Right renal pelvis (tissue), 4 donors: ENCODE measurements at places on chromosomes 12 and 14. TPM values are rescaled to one million over a fixed set of nuclear protein-coding genes. Genes with fewer than 3 reads are reported as not detected.
A peak's percentile ranks its signal among the peaks of the same experiment; 100 is the strongest.

Gene KLRB1
- polyA plus RNA-seq = 6.8 TPM

Gene TXNDC16
- 22.0 TPM for polyA plus RNA-seq

Gene GPR65
- 0.66 TPM for polyA plus RNA-seq

Gene LPAR5
- polyA plus RNA-seq = 1.8 TPM

Gene OR4E2
- not detected for polyA plus RNA-seq

DNA sequence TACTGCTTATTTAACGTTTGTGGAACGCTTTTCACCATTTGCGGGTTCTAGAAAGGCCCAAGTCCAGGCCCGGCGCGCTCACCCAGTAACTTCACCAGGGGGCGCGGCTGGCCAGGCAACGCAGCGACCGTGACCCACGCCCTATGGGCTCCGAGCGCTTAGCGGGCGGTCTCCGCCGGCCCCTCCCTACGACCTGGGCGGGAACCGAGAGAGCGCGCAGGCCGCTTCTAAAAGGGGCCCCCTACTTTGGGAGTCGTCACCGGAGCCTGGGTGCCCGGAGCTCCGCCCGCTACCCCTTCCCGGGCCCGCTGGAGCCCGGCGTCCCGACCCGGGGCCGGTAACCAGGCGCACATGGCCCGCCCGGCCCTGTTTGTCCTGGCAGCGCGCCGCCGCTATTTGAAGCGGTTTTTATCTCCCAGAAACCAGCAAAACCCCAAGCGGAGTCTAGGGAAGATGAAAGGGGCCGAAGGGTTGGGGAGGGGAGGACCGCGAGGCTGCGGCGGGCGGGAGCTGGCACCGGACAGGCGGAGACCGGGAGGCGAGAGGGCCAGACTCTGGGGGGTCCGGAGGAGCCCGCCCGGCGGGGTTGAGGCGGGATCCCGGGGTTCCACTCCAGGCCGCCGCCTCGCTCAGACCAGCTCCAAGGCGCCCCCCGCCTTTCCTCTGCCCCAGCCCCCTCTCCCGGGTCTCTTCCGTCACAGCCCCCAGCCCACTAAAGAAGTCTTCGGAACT lies 3.5 kb upstream of the AAAS start:
- DNase-seq = peak; percentile 86

GRCh38 chr12:26833743-26834490 lies 923 bp upstream of the ITPR2 start:
- peak; percentile 62 for DNase-seq

DNA sequence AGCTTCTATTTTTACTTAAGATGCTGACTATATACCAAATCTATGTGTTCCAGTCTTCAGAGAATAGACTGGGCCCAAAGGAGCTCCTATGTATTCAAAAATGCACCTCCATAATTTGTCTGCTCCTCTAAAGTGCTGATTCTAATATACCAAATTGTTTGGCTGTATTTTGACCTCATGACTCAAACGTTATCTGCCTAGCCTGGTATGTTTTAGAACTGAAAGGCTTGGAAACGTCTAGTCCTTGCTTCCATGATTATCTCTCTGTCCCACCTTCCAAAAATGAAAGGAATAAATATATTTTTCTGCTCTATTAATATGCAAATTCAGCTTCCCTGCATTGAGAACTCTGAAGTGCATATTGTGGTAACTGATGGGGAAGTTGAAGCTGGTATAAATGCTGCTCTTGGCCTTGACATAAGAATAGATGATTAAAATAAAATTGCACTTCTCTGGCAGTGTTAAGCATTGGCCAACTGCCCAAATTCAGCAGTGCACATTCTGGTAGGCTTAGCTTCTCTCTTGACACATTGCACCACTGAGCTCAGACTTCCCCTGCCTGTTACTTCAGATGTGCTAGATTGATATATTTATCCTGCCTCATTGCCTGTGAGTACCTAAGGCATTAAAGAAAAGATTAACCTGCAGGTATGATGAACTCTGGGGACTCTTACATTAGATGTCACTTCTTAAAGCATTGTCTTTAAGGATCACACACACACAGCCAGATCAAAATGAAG lies 882.3 kb downstream of the RPS29 start:
- no peak for DNase-seq

DNA sequence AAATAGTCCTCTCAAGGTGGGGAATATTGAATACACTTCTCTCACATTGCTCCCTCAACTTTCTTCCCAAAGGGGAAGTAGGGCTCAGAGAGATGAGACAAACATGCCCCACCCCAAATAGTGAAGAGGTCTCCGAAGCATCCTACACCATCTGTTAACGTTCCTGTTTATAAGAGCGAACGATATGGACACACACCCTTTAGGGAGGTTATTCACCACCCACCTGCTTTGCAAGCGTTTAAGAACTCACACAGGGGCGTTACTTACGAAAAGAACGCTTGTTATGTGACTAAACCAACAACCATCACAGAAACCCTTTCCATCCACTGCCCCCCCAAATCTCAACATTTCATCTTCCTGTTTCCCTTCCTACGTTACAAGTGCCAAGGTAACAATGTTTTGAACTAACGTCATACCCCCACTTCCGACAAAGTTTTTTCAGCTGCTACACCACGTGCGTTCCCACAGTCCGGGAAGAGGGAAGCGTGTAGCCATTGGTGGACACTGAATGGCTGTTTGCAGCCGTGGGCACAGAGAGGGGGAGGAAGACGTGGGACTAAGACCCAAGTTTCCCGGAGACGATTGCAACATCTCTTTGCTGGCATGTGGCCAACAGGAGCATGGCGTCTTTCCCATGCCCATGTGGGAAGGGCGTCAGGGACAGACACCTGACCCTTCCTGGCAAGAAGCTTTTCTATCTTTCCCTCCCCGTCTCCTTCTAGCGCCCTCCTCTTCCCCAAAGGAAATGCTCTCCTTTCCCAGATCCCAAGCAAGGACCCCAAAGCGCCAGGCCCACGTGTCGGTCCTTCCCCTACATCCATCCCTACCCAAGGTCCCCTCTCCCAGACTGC lies 1.2 kb downstream of the YBX3 start:
- peak; percentile 80 for DNase-seq

DNA sequence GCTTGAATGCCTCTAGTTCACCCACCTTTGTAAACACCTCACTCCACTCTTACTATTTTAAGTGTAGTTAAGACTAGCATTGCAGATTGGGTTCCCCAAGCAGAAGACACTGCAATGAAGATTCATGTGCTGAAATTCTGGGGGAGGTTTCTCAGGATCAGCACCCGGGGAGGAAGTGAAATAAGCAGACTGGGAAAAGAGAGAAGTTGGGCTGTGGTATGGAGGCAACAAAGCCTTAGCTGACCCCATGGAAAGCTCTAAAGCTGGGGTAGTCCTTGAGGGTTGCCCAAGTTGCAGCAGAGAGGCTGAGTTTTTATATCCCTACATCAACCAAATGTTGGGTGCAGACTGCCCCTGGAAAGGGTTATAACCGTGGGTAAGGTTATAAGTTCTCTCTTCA lies 23.9 kb upstream of the IGF1 start:
- no peak for DNase-seq

GRCh38 chr12:2605301-2605700 lies 189.5 kb upstream of the FKBP4 start:
- no peak for DNase-seq

DNA sequence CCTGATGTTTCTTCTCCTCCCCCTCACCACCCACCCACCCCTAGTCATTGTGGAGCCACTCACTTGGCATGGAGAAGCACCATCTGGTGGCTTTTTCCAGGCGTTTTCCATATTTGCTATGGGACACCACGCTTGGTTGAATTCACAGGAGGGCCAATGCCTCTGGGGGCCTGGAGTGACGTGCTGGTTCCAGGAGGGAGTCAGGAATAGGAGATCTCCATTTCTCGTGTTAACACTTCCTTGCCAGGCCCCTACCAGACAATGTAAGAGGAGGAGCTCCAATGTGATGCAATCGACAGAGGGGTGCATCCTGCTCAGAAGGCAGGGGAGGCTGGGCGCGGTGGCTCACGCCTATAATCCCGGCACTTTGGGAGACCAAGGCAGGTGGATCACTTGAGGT lies 21.6 kb upstream of the TESC start:
- DNase-seq = no peak

GRCh38 chr12:124687917-124688316 lies 120.5 kb upstream of the NCOR2 start:
- DNase-seq = no peak

DNA sequence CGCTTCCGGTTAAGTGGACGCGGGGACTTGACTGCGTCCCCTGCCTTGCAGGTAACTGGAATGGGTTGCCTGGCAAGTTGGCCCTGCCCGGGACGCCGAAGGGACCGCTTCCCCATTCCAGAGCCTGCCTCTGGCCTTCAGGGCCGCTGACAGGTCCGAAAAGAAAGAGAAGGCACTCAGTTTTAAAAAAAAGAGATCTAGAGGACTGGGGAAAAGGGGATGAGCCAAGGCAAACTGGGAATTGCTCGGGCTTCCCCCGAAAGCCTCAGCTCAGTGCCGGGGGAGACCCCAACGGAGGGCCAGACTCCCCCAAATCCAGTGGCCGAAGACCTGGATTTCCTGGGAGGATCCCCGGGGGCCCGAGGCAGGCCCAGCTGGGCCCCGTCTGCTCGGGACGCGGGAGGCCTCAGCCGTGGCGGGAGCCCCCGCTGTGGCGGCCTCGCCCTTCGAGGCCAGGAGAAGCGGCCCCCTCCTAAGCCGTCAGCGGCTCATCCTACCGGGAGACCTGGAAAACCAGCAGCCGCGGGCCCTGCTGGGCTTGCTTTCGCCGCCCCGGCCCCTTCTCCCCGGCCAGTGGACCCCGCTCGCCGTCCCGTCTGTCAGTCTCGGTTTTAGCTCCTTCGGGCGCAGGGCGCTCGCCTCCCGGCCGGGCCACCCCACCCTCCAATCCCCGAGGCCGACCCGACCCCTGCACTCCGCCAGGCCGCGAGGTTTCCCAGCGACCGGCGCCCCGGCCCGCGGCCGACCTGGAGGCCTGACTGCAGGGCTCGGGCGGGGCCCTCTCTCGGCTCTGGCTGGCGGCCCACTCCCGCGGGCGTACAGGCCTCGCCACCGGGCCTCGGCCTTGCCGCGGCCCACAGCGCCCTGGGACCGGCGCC lies 12.5 kb downstream of the OTX2 start:
- DNase-seq = no peak

DNA sequence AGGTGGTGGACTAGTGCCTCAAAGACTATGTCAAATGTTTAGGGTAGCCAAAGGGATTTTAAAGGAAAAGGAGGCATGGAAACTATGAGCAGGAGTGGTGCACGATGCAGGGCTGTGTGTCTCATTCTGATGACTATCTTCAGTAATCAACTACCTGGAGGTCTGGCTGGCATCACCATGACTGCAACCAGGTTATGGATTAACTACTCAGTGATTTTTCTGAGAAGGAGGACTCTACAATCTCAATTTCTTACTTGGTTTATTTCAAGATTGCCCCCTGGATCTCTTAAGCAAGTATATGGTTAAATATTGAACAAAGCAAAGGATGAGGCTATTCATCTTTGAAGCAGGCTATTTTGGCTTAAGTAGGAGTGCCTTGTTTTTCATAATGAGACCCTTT lies 19.2 kb upstream of the EDDM3A start:
- no peak for DNase-seq

GRCh38 chr14:99572173-99572999 lies 31.6 kb downstream of the CCDC85C start:
- DNase-seq = no peak

DNA sequence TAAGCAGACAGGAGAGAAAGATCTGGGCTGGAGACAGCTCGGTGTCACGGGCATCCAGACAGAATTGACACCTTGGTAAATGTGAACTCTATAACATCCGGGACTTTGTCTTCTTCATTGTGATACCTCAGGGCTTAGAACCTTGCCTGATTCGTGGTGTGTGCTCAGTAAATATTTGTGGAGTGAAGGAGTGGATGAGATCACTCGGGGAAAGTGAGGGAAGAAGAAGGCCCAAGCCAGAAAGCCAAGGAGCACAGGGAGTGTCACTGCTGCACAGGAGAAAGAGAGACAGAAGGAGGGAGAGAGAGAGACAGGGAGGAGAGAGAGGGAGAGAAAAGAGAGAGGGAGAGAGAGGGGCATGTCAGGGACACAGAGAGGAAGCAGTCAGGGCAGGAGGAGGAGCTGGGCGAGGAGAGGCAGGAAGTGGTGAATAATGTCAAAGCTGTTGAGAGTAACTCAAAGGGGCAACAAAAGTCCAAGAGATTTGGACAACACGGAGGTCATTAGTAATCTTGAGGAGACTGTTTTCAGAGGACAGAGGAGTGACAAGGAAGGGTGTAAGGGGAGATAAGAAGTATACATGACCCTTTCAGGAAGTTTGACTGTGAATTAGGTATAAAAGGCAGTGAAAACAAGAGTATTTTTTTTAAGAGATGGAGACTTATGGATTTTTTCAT lies 141.6 kb upstream of the MAX start:
- no peak for DNase-seq

GRCh38 chr14:65373016-65373670 lies 39.4 kb upstream of the FUT8 start:
- DNase-seq = no peak
